ENCODE measurements at places on chromosomes 5 and 9.

- DNase-seq, result no peak
Observed at GRCh38 chr9:76103531-76104315, 213.2 kb downstream of the PCSK5 start.

GRCh38 chr5:36392186-36392585, 90.5 kb upstream of the RANBP3L start:
- no peak for DNase-seq

DNA sequence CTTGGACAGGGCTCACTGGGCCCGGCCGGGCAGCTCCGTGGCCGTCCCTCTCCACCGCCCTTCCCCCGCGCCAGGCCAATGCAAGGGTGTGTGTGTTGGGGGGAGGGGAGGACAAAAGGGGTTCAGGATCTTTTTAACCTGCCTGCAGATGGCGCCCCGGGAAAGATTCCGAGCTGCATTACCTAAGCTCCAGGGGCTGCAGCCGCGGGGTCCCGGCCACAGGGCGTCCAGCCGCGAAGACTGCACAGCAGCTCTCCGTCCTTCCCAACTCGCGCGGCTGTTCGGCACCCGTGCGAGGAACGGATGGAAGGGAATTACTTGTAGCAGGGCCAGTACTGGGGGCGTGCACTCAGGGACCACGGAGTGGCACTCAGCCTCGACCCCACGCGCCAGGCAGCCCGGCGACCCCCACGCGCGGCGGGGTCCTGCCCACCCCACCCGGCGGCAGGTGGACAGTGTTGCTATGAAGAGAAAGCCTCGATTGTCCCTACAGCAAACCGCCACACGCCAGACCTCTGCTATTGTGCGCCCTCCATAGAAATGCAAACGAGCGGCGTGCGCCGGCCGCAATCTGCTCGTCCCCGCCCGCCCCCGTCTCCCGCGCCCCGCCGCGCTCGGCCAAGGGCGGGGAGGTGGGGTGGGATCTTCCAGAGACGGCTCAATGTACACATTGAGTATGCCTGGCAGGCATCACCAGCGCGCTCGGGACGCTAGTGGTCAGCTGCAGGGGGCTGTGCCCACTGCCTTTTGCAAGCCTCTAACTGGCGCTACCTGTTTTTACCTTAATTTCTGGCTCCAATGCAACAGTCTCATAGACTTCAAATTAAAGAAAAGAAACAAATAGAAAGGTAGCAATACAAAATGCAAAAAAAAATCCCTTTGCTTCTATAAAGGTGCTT, 796 bp upstream of the GADD45G start:
- peak; percentile 31 for DNase-seq

DNA sequence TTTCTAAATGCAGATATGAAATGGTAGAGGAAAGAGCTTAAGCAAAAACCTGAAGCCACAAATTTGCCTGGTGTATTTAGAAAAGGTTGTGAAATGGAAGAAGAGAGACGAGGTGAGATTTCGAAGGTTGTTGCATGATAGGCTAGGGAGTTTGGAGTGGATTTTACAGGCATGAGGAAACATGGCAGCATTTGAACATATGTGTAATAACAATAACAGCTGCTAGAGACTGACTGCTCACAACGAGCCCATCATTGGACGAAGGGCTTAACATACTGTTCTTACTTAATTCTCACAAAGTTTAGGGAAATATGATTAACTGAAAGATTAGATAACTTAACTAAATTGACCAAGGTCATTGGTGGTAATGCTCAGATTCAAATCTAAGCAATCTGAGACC, 108.1 kb downstream of the JAKMIP2 start:
- DNase-seq, result no peak

- no peak for DNase-seq
Observed at GRCh38 chr9:106868087-106868486, 5.1 kb downstream of the ZNF462 start.

DNA sequence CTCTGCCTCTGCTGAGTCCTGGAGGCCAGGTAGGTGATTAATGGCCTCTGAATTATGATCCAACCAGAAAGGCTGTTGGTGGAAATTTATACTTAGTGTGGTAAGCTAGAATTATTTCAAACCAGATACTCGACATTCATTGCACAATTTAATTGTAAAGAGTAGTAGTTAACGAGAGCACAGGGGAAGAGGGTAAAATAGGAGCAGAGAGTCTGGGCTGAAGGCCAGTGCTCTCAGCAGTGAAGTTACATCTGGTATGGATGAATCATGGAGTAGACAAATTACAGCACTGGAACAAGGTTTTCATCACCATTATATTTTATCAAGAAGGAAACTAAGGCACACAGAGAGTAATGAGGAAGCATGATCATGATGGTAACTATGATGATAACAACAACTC, 92.5 kb downstream of the TLR4 start:
- DNase-seq, result no peak

DNA sequence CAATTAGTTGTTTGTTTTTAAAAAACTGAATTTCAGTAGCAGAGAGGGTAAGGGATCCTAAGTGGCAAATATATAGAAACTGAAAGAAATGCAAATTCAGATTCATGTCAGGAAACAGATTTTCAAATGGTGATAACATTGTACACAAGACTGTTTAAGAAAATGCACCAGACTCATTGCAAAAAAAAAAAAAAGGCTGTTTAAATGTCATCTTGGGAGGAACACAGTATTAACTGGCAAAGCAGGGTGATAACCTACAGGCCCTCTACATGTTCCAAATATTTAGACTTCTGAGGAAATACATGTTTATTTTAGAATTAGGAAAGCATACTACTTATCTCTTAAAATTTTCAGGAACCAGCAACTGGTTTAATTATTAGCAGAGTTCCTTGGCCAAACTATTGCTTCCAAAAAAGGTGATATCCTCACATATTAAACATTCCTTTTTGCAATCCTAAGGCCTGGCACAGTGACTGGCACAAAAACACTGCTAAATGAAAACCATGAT, 114.5 kb downstream of the TSSK1B start:
- DNase-seq, result no peak

- no peak for DNase-seq
Observed at GRCh38 chr9:86643946-86644674, 289.9 kb upstream of the TUT7 start.

- no peak for DNase-seq
Observed at GRCh38 chr5:57676222-57677098, 193.8 kb upstream of the ACTBL2 start.

DNA sequence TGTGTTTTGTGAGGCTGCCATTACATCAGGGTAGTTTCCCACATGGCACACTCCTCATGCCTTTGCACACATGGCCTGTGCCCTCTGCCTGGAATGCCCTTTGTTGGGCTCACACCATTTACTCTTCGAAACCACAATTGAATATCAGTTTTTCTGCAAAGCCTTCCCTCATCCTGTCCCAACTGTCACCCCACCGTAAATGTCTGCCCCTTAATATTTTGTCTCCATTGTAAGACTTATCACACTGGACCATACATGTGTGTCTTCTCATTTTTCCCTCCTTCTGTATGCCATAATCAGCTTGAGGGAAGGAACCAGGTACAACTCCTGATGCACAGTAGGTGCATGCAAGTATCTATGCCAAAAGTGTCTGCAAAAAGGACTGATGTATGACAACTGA, 62.7 kb upstream of the TMEM252 start:
- DNase-seq, result no peak

DNA sequence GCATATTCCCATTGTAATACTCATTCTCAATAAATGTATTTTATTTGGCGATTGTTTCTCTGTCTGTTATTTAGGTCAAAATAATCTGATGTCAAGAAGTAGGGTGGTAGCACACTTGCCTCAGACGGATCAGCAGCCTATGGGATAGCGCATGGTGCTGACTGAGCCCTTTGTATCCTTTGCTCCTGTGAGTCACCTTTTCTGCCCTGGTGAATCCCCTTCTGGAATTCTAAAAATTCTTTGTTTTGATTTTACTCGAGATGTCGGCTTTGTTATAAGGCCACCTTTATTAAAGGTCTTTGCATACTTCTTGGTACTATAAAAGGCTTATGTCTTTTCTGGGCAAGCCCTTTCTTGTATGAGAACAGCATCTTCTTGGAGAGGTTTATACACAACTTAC, 1187.8 kb downstream of the CDH9 start:
- no peak for DNase-seq

GRCh38 chr5:75847561-75848021, 130.4 kb upstream of the POC5 start:
- DNase-seq, result no peak

DNA sequence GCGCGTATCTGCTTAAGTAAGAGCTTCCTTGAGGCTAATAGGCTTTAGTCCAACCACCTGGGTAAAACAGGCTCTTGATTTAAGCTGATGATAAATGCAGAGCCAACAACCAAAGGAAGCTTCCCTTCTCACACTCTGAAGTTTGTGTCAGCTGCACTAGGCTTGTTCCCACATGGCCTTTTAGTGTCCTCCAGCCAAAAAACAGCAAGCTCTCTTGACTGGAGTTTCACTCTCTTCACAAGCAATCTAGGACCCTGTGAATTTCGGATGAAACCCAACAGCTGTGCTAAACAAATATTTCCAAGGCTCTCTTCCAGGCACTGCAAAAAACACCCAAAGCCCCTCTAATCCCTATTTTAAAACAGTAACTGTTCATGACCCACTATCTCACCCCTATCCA, 63.9 kb downstream of the SAXO1 start:
- no peak for DNase-seq

- no peak for DNase-seq
Observed at GRCh38 chr9:128819716-128820664, 1.7 kb downstream of the ENDOG start.

DNA sequence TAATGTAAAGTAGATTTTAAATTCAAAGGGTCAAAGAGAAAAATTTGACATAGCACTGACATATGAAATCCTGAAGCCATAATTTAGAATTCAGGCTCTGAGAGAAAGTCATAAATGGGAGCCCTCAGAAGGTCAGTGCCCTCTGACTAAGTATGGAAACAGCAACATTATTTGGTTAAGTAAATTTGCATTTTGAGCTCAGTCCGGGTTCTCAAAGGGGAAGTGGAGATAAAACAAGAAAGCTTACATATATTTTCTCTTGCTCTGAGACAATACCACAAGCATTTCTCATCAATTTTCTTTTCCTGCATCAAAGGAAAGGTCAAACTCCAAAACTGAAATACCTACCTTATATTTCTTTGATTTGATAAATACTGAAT, 348.0 kb downstream of the SEMA5A start:
- no peak for DNase-seq

DNA sequence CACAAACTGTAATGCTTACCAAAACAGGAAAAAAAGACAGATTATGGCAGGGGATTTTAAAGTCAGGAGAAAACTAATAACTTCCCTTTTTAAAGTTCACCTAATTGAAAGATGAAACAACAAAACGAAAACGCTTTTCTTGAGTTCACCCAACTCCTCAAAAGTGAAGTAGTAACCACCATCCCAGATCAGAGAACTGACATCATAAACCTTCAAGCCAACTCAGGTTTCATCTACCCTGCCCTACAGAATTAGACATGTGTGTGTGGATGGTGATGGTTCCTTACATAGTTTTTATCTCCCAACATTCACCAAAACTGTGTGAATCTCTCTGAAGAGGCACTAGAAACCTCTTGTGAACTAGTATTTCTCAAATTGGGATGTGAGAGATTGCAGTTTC, 195.2 kb upstream of the PTGER4 start:
- no peak for DNase-seq

DNA sequence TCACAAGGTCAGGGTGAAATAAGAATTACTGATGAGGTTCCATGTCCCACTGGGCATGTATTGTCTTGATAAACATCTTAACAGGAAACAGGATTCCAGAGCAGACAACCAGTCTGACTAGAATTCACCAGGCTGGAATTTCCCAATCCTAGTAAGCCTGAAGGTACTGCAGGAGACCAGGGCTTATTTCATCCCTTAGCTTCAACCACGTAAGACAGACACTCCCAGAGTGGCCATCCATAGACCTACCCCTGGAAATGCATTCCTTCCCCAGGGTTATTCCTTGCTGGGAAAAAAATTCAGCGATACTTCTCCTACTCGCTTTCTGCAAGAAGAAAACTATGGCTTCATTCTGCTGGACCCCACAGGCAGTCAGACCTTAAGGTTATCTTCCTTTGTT, 785.4 kb downstream of the NR2F1-AS1 start:
- DNase-seq, result no peak

DNA sequence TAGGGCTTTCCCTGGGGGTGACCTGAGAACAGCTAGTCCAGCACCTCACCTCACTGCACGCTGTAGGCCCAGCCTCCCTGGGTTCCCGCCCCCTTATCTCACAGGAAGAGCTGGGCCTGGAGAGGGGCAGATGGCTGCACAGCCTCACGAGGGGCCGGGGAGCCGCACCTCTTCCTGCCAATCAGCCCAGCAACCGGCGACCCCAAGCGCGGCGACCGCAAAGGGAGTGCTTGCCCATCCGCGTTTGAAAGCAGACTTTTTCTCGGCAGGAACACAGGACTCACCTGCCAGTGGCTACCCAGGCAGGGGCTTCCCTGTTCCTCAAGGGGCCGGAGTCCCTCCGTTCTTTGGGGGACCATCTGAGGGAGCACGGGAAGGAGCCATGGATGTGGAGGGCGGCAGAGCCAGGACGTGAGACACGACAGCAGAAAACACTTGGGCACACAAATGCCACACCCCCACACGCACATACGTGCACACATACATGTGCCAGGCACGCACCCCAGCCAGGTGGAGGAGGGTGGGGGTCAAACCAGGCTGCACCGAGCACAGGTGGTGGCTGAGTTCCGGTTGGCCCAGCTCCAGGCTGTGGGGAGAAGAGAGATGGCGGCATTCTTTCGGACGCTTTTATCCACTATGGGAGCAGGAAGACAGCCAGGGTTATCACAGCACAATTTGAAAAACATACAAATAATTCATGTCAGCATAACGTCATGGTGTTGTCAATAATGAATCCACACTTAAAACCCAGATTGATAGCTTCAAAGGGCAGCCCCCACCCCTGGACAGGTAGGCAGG, 11.3 kb downstream of the TMEM250 start:
- no peak for DNase-seq

DNA sequence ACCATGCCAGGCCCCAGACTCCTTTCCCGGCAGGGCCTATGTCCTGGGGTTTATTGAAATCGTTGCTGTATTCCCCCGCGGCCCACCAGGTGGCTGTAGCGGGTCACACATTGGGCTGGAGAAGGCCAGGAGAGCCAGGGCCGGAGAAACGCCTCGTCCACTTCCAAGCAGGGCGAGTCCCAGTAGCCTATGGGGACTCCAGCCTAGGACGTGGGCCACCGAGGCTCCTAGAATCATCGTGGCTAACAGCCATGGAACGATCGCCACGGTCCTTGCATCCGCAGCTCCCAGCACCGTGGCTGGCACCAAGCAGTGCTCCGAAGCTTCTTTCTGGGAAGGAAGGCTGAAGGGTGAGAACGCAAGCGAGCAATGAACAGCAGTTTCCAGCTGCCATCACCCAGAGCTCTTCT, 87.7 kb downstream of the ENTREP1 start:
- DNase-seq, result no peak

GRCh38 chr9:135588886-135589595, 27.5 kb downstream of the PAEP start:
- no peak for DNase-seq

DNA sequence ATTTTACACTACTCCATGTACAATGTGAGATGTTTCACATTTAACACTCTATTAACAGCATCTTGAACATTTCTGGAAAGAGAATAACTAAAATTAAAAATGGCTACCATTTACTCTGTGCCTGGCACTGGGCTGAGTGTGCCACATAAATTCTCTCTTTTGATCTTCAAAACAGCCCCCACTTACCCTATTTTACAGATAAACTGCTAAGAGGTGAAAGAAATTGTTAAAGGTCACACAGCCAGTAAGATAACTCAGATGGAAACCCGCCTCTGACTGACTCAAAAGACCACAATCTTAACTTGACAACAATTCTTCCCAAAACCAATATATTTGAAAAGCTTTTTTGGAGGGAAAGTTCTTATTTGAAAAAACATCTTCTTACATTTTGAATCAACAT, 97.3 kb downstream of the MAPKAP1 start:
- no peak for DNase-seq

GRCh38 chr5:53089481-53089991, 20.0 kb downstream of the MOCS2 start:
- DNase-seq, result no peak
